Thyroid gland (tissue), 4 donors: ENCODE measurements at places on chromosomes 11 and 22.

GRCh38 chr11:61833471-61833870, 5.4 kb downstream of the FADS2 start:
- no peak for DNase-seq

DNA sequence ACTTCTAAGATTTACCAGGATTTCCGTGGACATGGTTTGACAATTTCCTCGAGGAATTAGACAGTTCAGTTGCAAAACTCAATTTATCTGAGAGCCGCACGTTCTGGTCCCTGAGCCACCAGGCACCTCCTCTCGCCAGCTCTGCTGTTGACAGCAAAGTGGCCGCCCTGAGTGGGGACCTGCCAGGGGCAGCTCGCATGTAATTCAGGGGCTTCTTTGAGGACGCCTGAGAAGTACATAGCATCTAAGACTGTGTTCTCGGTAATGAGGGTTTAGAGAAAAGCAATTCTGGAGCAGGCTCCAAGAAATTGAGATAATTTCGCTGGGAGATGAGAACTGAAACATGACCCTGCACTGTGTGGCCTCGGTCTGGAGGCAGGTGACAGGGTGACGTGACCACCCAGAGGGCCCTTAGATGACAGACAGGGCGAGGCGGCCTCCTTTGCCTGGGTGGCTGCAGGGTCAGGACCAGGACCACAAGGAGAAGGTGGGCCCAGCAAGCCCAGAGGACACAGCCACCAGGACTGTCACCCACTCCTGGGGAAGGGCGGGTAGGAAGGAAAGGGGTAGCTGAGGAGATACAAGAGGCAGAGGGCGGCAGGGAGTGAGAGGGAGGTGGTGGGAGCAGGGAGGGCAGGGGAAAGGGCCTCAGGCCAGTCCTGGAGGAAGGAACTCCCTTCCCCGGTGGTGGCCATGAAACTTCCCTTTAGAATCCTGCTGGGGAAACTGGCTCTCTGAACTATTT, 55.0 kb downstream of the RTL6 start:
- DNase-seq = no peak

- DNase-seq = no peak
Measured at GRCh38 chr22:19285831-19286230, 5.7 kb downstream of the CLTCL1 start.

DNA sequence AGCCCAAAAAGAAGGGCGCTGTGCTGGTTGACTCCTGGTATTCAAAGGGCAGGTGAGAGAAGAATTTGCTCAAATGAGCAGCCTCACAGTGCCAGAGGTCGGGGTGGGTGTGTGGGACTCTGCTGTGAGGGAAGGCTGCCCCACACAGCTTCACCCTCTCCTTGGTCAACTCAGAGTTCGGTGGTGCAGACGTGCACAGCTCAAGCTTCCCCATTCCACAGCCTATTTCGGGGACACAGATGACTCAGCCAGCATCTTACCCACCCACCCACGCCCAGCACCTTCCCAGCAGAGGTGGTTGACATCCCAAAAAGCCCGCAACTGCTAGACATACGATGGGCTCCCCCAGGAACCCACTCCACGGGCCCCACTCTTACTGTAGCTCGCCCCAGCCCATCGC, 46.5 kb upstream of the CCND1 start:
- no peak for DNase-seq
